Activated CD4-positive, alpha-beta T cell treated with anti-CD3 and anti-CD28 coated beads, Interleukin-2, amount 10 ng/mL, durations not matched to agents 24 days and 14 days (primary cell): ENCODE measurements at places on chromosomes 4 and X. TPM values are rescaled to one million over a fixed set of nuclear protein-coding genes. Genes with fewer than 3 reads are reported as not detected.

GRCh38 chrX:114903618-114904017 is 113.8 kb downstream of the IL13RA2 start:
- DNase-seq: no peak

GRCh38 chr4:188492886-188493285 is 353.6 kb downstream of the TRIML1 start:
- DNase-seq: no peak

DNA sequence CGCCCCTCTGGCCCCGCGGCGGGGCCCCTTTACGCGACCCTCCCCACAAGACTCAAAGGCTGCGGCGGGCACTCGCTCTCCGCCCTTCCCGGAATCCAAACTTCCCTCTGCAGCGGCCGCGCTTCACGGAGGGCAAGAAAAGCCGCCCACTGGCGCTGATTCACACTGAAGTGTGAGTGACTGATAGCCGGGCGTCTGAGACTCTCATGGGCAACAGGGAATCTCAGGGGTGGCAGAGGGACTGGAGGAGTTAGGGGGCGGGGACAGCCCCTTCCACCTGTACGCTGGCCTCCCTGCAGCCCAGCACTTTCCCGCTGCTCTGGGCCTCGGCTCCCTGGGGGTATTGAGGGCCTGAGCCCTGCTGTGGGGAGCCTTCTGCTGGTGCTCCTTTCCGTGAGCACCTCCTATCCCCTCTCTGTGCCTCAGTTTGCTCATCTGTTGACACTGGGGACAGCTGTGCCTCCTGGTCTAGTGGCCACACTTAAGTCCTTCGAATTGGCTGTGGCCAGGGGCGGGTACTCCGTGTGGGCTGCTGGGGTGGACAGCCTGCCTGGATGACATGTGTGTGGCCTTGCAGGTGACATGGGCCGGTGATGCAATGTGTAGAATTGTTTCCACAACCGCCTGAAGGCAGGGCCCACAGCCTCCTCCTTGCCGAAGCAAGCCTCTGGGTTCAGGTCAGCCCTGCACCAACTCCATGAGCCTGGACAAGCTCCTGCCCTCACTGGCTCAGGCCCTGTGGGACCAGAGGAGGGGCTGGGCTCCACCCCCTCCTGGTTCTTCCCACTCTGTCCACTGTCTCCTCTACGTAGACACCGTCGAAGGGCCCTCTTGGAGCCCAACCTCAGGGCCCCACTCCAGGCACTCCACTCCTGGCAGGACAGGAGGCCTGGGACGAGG is 951 bp downstream of the SH3BP2 start:
- DNase-seq: peak; percentile 75

- peak; percentile 57 for DNase-seq
Observed at GRCh38 chr4:47704693-47705325, 133.1 kb downstream of the CORIN start.

GRCh38 chr4:102089850-102090621 is 255.2 kb downstream of the SLC39A8 start:
- no peak for DNase-seq

DNA sequence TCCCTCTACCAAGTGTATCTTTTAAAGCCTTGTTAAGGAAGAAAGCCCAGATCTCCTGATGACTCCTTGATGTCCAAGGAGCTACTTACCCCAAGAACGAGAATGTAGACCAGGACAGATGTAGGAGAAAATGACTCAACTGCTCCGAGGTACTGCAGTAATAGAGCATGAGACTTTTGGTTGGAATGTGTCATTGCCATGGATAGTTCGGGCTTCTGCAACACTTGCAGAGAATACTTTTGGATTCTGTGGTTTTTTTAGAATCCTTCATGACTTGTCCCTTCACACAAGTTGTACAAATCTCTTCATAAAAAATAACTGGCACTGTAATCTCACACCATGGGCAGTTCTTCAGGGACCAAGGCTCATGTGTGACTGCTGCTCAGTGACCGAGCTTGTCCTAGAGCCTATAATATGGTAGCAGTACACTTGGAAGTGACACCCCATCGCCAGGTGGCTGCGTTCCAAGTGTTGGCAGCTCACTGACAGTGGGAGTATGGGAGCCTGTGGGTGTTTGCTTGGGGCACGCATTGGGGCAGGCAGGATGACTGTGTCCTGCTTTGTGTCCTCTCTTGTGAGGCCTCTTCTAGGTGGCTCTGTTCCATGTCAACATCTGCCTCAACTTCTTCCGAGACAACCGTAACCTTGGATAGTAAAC is 87.9 kb upstream of the WDR1 start:
- DNase-seq: peak; percentile 32

The CXorf65 gene
- 17.9 and 24.9 TPM in 2 replicates for total RNA-seq

The IL1RAPL2 gene
- total RNA-seq: not detected in 2 replicates

The RASL11B gene
- total RNA-seq: 2.0 and 2.2 TPM in 2 replicates
